ENCODE measurements at places on chromosomes 3 and 15. TPM values are rescaled to one million over a fixed set of nuclear protein-coding genes. Genes with fewer than 3 reads are reported as not detected.

GRCh38 chr3:13440204-13440817 is 20.2 kb upstream of the NUP210 start:
- DNase-seq = no peak

GRCh38 chr15:98764291-98764690 is 116.0 kb downstream of the IGF1R start:
- DNase-seq = no peak

GRCh38 chr3:128579927-128580326 is 70.7 kb downstream of the RPN1 start:
- DNase-seq = no peak

The POTEB2 gene
- not detected for total RNA-seq

Measured in activated B cell treated with CpG ODN at 0.5 μM for 24 hours (primary cell).